Right hindlimb (tissue), 1 donor: ENCODE measurements at places on chromosomes 16 and 17.

GRCh38 chr17:2796164-2797125 is at the start of gene RAP1GAP2:
RAP1GAP2 (plus strand) TSS chr17:2796438; CDS start chr17:2796528, 90 bp downstream.
- no peak for DNase-seq

GRCh38 chr16:5378531-5378930 is 280.9 kb upstream of the EEF2KMT start:
- no peak for DNase-seq

- no peak for DNase-seq
Observed at GRCh38 chr16:30484887-30485286, 12.3 kb downstream of the ITGAL start.

- DNase-seq, result no peak
Observed at GRCh38 chr17:81287152-81287551, 8.0 kb downstream of the SLC38A10 start.

- no peak for DNase-seq
Observed at GRCh38 chr17:57949649-57950048, 5.6 kb downstream of the CUEDC1 start.
